ENCODE measurements at places on chromosomes 5 and 9.
A peak's percentile ranks its signal among the peaks of the same experiment; 100 is the strongest.

DNA sequence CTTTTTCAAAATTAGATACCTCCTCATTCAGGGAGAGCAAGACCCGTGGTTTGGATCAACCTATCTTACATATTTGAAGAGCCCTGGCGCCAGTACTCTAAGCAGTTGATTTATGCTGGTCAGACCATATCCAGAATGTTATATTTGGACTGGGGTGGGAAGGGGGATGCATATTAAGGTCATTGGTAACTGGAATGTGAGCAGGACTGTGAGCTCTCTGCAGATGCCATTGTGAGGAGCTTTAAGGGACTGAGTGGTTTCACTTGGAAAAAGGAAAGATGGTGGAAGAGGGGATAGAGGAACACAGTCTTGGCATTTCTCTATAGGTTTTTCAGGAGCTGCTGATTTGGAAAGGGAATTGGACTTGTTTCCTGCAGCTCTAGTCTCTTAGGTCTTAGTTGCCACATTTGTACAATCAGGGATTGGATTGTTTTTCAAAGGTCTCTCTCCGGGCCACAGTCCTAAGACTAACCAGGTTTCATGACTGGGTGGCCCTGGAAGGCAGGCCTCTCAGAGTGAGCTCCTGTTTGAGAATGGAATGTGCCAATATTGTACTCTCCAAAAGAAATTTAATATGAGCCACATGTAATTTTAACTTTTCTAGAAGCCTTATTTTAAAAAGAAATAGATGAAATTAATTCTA lies 25.8 kb upstream of the F2R start:
- DNase-seq: no peak

DNA sequence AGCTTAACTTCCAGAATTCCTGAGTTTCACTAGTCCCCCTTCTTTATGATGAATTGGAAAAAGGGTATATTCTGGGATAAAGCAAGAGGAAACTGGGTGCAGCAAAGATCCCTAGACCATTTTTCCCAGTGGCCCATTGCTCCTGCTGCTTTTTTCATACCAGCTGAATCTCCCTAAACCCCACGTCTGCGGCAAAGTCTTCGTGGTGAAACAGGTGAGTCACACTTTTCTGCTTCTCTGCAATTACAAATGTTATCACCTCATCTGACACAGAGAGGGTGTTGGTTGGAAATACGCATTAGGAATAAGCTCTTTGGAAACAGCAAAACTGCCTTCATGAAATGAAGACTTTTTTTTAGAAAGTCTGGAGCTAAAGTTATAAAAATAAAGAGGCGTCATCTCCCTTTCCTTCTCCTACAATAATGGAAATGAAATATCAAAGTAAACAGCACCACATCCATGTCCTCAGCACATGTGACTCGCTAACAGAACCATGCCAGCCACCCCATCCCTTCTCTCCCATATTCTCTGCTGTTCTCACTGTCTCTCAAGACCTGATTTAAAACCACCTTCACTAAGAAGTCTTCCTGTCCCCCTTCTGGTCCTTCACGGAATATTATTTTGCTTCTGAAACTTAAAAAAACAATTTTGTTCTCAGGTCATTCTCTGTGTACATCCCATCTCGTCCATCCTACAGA lies 39.5 kb upstream of the GLRX start:
- DNase-seq: no peak

- no peak for DNase-seq
These were observed 3.4 kb downstream of the CDKN2B-AS1 start for GRCh38 chr9:21998026-21998425.

- no peak for DNase-seq
These were observed 969 bp downstream of the CLK4 start for GRCh38 chr5:178625679-178626483.

DNA sequence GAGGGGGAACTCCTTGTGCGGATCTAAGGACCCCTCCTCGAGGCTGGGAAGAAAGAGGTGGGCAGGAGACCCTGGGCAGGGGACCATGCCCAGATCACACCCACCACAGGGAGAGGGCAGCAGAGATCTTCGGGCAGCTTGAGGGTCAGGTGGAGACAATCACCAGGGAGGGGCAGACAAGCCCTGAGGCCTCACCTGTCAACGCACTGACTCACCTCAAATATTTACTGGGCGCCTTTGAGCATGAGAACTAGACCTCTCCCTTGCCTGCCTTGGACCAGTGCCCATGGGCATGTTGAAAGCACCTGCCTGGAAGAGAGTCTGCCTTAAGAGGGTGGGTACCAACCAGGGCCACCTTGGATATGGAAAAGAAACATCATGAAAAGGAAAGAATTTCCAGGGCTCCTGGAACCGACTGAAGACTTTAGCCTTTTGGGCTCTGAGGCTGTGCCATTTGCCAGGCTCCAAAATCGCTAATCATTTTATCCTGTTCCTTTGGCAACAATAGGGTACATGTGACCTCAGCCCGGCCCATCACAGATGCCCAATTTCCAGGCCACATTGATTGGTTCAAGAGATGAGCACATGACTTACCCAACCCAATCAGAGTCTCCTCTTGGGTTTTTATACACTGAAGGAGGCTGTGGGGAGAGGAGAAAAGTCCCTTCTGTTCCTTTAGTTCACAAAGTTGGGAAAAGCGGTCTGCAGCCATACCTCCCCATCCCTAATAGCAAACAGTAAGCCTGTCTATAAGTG lies 10.4 kb upstream of the SPINK4 start:
- no peak for DNase-seq

DNA sequence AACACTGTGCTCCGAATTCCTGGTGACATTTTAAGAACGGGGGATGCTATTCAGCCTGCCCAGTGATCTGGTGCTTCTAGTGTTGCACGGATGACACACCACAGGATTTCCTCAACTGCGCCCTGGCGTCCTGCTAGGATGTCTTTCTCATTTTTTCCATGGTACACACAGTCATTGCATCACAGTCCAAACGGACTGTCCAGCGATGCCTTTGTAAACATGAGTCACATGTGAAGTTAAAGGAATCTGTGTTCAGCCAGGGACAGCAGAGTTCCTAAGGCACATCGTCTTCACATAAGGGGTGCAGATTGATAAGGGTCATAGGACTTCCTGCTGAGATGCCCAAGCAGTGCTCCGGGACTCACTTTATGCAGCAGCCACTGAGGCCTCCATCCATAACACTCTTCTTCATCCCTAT lies 9.3 kb upstream of the PTPN3 start:
- peak; percentile 37 for DNase-seq

GRCh38 chr9:129826344-129826743 lies 2.4 kb upstream of the TOR1A start:
- DNase-seq: no peak

- DNase-seq: no peak
These were observed 109.8 kb downstream of the DENND1A start for GRCh38 chr9:123820139-123820538.

GRCh38 chr9:133990366-133991213 lies 1.5 kb downstream of the VAV2 start:
- peak; percentile 36 for DNase-seq

DNA sequence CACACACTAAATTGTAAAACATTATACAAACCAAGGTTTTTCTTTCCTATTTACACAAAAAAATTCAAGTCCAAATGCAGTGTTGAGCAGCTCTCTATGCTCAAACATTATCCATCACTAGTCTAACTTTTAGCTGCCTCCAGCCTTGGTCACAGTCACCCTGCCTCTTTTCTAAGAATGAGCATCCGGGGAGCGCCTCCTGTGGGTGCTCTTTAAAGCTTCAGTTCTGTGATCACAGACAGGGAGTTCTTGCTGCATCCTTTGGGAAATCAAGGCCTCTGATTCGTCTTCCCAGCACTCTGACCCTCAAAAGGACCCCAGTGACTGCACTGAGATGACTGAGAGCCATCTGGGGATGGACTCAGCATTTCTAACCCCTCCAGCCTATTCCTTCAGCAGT lies 289.6 kb downstream of the SEC61B start:
- no peak for DNase-seq

DNA sequence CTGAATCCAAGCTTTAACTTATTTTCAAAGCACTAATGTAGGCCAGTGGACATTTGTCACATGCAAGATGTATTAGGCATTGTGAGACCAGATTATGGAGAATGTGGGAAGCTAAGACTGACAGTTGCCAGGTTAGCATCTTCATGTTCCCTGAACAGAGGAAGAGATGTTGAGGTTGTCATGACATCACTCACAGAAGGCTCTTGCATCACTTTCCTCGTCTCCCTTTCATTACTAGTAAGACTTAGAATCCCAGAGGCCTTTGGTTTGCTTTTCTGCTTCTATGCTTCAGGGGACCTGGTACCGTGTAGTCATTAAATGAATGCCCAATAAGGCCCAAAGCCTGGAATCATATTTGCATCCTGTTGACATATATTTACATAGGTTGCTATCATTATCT lies 76.4 kb upstream of the RPS23 start:
- DNase-seq: no peak

DNA sequence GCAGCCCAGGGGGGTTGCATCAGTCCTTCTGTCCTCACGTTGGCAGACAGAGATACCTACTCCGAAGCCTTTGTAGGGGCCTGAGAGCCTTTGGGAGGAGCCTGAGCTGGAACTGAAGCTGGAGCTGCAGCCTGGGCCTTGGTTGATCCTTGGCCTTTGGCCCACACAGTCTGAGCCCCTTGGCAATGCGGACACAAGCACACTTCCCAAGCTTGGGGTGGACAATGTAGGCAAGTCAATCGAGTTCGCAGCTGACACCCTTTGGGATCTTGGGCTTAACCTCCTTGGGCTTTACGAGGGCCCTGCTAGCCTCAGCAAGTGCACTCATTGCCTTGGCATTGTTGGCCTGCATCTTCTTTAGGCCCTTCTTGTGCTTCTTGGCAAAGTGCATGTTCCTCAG lies 5.9 kb downstream of the CSNK1A1 start:
- DNase-seq: no peak

GRCh38 chr9:118059484-118060278 lies 355.5 kb downstream of the TLR4 start:
- DNase-seq: no peak

GRCh38 chr5:151257731-151258181 lies 4.8 kb downstream of the GM2A start:
- no peak for DNase-seq

- no peak for DNase-seq
These were observed 235.6 kb downstream of the ELAVL2 start for GRCh38 chr9:23590276-23591000.

GRCh38 chr5:177404641-177405179 lies 4.2 kb upstream of the PFN3 start:
- no peak for DNase-seq

DNA sequence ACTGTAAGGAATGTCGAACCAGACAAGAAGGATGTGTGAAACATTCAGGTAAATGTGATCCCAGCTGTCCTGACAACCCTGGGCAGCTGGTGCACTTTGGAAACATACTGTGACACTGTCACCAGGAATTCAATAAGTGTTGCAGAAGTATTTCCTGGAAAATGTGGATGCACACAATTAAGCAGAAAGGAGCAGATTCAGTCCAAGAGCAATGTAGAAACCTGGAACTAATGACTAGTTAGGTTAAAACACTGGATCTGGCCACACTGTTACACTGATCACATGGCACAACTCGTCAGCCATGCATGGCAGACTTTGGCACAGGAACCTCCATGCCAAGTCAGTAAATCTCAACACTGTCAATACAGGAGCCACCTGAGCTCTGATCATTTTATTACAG lies 109.0 kb downstream of the FAM174A start:
- no peak for DNase-seq

DNA sequence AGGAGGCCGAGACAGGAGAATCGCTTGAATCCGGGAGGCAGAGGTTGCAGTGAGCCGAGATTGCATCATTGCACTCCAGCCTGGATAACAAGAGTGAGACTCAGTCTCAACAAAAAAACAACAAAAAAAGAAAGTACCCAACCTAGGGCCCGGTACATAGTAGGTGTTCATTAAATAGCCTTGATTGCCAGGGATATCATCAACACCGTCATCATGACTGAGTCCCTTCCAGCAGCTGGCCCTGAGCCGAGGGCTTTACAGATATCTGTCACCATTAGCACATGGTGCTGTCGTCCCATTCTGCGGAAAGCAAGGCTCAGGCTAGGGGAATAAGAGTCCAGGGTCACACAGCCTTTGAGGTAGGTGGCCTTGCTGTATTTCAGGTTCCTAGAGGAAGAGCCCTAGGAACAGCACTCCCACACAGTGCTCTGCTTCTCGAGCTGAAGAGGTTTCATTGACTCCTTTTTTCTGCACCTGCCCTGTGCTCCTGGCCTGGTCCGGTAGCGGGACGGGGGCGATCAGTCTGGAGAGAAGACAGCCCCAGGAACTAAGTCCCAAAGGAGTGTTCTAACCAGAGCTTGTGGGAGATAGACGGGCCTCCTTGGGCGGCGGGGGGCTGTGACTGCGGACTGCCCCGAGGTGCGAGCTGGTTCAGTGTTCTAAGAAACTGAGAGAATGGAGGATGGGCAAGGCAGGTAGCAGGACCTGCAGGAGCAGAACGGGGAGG lies 48.2 kb downstream of the CXXC5 start:
- DNase-seq: no peak

DNA sequence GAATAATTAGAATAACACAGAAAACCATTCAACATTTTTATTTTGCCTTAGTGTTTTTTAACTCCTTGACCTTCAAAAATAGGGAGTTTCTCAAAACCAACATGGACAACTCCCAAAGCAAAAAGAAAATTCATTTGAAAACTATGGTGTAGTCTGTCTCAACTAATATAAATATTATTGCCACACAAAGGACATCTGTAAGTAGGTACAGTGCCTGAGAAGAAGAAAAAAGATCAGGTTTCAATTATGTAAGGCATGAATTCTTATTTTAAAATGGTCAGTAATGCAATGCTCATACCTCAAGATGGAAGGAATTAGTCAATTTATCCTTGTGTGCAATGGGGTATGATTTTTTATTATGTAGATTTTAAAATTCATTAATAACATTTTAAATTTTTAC lies 109.6 kb upstream of the CNTLN start:
- DNase-seq: no peak

- no peak for DNase-seq
These were observed 8.0 kb downstream of the GLIPR2 start for GRCh38 chr9:36144309-36145232.

- no peak for DNase-seq
These were observed 113.0 kb downstream of the BASP1 start for GRCh38 chr5:17330386-17330785.

- no peak for DNase-seq
These were observed 344.6 kb downstream of the GLIS3 start for GRCh38 chr9:3955305-3955687.

GRCh38 chr9:36207546-36208012 lies 16.9 kb downstream of the CLTA start:
- DNase-seq: no peak
